ENCODE measurements at places on chromosomes 3 and 15.

GRCh38 chr3:42688016-42688415 is 2.7 kb downstream of the KLHL40 start:
- DNase-seq, result no peak

GRCh38 chr15:55194256-55194655 is 2.5 kb downstream of the RSL24D1 start:
- DNase-seq, result no peak

GRCh38 chr15:78203346-78204225 is 30.8 kb downstream of the ACSBG1 start:
- no peak for DNase-seq

GRCh38 chr3:51709004-51709420 is 2.1 kb downstream of the GRM2 start:
- peak; percentile 17 for DNase-seq

DNA sequence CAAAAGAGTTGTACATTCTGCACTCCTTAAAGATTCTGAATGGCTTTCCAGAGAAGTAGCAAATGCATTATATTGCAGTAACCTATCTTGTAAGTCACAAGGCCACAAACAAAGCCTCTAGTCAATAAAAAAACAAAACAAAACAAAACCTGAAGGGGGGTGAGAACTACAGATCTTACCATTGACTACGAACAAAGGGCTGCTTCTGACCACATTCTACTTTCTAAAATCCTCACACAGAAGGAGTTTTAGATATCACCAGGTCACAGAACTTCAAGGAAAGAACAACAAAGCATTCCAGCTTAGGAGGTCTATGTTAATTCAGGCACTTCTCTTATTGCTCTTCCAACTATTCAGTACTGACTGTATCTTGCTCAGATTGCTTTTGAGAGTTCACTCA is 343.0 kb downstream of the ZBTB20 start:
- DNase-seq, result no peak

DNA sequence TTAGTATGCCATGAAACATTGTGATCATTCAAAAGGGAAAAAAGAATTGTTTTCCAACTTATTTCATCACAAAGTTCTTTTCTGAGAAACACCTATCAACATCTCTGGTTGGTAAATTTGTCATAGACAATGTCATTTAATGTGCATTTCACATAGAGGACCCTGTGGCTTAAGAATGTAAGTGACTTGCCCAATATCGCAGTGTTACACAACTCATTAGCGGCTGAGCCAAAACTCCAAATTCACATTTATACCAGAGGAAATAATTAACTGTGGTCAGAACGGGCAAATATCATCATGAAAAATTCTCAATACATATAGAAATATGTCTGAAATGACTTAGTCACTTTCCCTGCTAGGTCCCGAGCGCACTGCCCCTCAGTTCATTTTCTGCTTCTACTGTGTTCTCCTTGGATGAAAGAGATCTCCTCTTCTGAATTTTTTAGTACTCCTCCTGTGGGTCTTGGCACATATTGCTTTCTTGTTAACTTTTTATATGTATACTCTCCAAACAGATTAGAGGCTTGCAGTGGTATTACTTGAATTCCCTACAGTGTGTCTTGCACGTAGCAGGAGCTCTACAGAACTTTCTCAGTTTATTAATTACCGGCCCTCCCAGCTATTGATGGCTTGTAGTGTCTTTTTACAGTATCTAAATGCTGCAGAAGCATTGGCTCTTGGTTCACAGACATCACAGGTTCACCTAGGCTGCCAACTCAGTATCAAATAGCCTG is 33.1 kb downstream of the PTX3 start:
- no peak for DNase-seq

DNA sequence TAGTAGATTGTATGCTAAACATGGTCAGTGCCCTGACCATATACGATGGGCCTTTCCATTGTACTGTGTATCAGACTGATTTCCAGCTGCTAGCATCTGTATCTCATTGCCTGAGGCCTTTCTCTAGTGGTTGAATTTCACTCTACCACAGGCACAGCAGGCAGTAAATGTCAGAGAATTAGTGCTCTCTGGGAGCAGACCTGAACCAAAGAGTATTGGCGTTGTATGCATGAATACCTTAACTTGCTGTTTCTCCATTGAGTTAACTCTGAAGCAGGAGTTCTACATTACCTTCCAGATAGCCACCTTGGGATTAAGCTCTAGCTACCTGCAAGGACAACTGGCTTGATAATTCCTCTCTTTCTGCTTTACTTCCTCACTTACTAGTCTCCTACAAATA is 439.2 kb upstream of the EPHA3 start:
- DNase-seq, result no peak

GRCh38 chr3:115862849-115863248 is 239.5 kb downstream of the GAP43 start:
- no peak for DNase-seq

GRCh38 chr15:74314795-74315438 is 52.5 kb downstream of the CYP11A1 start:
- DNase-seq, result no peak

- DNase-seq, result no peak
Measured at GRCh38 chr3:123508178-123508577, 59.3 kb upstream of the ADCY5 start.

- no peak for DNase-seq
Measured at GRCh38 chr3:98843266-98843959, 58.1 kb downstream of the DCBLD2 start.

DNA sequence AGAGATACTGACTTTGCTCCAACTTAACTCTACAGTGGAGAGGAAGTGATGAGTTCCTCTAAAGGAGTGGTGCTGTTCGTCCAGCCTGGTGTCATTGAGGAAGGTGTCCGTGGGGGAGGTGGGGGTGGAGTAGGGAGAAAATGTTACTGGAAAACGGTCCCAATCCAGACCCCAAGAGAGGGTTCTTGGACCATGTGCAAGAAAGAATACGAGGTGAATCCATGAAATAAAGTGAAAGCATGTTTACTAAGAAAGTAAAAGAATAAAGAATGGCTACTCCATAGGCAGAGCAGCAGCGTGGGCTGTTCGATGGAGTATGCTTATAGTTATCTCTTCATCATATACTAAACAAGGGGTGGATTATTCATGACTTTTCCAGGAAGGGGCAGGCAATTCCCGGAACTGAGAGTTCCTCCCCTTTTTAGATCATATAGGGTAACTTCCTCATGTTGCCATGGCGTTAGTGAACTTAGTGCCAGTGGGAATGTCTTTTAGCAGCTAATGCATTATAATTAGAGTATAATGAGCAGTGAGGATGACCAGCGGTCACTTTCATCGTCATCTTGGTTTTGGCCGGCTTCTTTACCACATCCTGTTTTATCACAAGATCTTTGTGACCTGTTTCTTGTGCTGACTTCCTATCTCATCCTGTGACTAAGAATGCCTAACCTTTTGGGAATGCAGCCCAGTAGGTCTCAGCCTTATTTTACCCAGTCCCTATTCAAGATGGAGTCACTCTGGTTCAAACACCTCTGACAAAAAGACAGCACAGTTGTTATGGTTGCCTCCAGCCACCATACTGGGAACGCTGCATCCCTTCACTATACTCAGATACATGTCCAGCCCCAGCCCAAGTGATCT is 38.6 kb downstream of the CLEC3B start:
- DNase-seq, result peak; percentile 48

GRCh38 chr15:74337607-74338211 is 29.7 kb downstream of the CYP11A1 start:
- DNase-seq, result no peak

- no peak for DNase-seq
Measured at GRCh38 chr3:192332386-192333291, 394.7 kb downstream of the FGF12 start.

- DNase-seq, result no peak
Measured at GRCh38 chr15:91855241-91855640, 1.7 kb downstream of the SLCO3A1 start.

DNA sequence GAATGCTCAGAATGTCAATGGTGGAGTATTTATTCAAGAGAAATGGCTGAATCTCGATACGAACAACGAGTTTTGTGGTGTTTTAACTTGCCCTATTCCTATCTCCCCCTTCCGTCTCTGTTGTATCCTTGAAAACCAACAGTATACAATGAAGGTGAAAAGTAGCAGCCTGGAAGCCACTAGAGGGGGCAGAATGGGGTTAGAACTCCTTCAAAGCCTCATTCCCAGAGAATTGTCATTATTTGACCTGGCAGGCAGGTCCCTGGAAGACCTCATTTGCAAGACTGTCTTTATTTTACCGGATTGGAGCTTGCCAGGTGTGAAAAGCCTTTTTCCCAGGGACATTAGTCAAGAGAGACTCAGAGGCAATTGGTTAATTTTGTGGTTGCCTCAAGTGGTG is 139.4 kb downstream of the LRRC28 start:
- no peak for DNase-seq

GRCh38 chr15:80800067-80800466 is 20.9 kb downstream of the CEMIP start:
- DNase-seq, result no peak

- no peak for DNase-seq
Measured at GRCh38 chr3:160444411-160444810, 5.2 kb downstream of the TRIM59 start.

DNA sequence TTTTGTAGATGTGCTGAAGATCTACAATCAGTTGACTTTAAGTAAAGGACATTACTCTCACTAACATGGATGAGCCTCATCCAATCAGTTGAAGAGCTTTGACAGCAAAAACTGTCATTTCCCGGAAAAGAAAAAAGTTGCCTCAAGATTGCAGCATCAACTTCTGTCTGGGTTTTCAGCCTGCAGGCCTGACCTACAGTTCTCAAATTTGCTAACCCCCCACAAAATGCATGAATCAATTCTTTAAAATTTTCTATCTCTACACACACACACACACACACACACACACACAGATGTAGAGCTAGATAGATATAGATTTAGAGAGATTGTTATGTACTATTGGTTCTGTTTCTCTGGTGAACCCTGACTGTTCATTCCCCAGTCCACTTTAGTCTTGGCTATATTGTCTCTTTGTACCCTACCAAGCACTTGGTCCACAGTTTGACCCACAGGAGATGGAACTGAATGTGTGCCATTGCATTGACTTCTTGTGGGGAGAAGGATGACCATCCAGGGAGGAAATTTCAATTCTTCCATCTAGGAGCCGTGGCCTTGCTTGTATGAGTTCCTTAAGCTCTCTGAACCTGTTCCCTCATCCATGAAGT is 228.3 kb downstream of the CLSTN2 start:
- DNase-seq, result no peak

DNA sequence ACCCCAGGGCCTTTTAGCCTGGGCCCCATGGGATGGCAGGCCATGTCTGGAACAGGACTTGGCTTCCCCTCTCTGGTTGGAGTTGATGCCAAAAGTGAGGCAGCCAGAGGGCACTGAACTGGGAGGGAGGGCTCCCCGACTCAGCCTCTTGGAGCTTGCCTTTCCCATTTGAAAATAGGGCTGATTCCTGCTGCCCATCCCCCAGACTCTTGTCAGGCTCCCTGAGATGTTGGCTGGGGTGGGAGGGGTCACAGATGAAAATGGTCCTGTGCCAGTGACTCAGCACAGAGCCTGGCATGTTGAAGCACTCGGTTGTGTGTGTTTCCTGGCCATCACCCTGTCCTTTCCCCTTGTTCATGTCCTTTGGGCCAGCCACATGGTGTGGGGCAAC is 6.6 kb downstream of the PPCDC start:
- DNase-seq, result peak; percentile 34

- no peak for DNase-seq
Measured at GRCh38 chr3:182412066-182412465, 381.2 kb upstream of the ATP11B start.

DNA sequence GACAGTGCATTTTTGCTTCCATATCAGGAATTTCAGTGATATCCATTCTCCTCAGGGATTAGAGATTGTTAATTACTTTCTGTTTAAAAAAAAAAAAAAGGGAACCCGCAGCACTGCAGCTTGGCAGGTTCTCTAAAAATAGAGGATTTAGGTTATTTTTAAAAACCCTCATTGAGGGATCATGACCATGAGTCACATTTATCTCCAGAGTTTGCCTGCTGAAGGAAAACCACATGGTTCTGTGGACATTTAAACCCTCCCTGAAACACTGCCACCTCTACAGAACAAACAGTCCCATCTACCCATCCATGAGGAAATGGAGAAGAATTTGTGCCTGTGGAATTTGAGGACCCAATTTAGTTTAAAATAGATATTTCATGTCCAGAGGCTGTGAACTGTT is 66.2 kb upstream of the UBE2E1 start:
- no peak for DNase-seq

GRCh38 chr3:134423153-134423552 is 48.9 kb upstream of the AMOTL2 start:
- no peak for DNase-seq

DNA sequence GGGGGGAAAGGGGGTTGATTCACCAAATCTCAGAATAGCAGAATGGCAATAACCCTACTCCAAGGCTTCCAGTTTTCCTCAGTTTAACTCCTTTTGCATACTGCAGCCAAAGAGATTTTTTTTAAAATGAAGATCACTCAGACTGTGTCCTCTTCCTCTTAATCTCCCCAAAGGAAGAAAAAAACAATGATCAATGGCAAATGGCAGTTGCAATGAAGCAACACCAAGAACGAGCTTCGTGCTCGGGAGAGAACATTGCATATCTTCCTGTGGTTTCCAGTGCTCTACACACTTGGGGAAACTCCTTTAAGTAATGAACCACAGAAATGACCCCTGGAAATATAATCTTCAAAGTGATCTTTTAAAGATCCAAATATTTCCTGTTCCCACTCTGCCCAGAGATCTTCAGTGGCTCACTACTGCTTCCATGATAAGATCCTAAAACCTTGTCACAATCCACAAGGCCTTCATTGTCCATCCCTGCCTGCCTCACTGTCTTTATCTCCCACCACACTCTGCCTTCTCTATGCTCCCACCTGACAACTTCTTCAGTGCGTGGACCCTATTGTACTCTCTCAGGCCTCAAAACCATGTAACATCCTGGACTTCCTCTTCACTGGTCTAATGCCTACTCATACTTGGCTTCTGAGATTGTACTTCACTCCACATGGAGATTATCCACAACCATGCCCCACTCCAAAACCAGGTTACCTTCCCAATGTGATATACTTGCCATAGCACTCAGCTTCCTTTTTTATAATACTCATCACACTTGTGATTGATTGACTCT is 394.8 kb downstream of the FHIT start:
- no peak for DNase-seq

- DNase-seq, result no peak
Measured at GRCh38 chr3:186264608-186265400, 97.2 kb downstream of the DGKG start.

DNA sequence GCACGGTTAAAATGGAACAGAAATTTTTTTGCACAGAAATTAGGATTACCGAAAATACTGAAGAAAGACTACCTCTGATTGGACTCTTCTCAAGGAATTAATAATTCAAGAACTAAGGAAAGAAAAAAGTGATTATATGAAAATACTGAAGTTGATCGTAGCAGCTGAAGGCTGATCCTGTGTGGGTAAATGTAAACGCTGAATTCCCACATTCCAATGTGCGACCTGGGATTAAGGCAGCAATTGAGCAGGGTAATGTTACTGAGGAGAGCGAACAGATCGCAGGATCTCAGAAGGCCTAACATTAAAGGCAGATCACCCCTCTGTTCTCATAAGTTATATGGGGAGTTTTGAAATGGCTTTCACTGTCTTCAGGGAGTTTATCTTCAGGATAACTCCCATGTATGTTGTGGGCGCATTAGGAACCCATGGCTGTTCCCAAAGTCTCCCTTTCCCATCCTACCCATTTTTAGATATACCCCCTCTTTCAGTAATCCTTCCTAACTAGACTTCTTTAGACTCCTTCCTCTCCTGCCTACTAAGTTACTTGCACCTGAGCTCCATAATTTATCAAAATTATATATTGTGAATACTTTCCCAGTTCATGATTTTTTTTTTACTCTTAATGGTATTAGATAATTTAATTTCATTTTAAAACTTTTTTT is 1.0 kb upstream of the UBL7 start:
- DNase-seq, result no peak

All from CD4-positive, alpha-beta T cell treated with Interleukin-15 for 1 hour (primary cell).